ENCODE measurements at places on chromosomes 5 and 9.

GRCh38 chr9:126368020-126368419 lies 41.4 kb downstream of the MVB12B start:
- no peak for DNase-seq

DNA sequence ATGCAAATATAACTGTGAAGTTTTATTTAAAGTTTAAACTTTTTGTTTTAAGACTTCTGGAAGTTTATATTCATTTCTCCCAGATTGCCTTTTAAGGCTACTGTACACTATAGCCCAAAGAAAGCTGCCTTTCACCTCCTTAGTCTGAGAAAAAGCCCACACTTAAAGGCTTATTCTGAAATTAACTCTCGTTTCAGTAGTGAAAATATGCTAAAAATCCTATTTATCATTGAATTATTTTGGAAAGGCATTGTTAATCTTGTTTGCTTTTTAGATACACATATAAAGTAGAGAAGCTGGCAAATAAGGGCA lies 3.3 kb upstream of the PURA start:
- no peak for DNase-seq

- peak; percentile 70 for DNase-seq
Observed at GRCh38 chr5:157312492-157312891, 46.6 kb downstream of the CYFIP2 start.

DNA sequence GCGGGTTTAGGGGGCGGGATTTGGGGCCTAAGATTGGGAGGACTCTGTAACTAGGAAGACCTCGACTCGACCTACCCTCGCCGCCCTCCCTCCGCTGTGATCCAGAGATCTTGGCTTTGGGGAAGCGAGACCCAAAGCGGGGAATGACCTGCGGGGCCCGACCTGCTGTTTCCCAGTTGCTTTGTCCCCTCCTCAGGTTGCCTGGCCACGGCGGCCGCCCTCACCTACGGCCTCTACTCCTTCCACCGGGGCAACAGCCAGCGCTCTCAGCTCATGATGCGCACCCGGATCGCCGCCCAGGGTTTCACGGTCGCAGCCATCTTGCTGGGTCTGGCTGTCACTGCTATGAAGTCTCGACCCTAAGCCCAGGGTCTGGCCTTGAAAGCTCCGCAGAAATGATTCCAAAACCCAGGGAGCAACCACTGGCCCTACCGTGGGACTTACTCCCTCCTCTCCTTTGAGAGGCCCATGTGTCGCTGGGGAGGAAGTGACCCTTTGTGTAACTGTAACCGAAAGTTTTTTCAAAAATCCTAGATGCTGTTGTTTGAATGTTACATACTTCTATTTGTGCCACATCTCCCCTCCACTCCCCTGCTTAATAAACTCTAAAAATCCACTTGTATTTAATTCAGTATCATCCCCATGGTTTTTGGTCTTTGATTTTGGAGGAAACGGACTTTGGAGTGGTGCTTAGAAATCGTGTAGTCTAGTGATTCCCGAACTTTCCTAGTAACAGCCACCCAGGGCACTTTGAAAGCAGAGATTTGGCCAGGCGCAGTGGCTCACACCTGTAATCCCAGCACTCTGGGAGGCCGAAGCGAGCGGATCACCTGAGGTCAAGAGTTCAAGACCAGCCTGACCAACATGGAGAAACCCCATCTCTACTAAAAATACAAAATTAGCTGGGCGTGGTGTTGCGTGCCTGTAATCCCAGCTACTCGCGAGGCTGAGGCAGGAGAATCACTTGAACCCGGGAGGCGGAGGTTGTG lies 878 bp downstream of the HIGD2A start:
- no peak for DNase-seq

- DNase-seq = no peak
Observed at GRCh38 chr5:136629125-136629792, 263.9 kb upstream of the TRPC7 start.

DNA sequence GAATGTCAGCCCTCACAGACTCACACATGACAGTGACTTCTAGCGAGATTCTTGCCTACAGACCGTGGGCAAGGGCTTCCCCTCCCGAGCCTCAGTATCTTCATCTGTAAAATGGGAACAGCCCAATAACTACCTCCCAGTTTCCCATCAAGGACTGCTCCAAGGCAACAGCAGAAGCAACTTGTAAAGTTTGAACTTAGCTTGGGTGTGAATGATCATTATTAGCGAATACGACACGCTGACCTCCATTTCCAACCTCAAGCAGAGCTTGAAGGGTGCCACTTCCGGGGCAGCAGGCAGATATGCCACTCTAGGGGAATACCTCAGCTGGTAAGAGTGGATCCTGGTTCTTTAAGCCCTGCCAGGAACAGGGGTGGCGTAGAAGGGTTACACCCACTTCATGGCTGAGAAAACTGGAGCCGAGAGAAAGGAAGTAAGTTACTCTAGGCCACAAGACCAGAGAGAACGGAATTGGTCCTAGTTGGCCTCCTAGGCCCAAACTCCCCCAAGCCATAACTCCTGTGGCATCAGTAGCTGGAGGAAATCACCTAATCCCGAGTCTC lies 2.0 kb downstream of the RNF44 start:
- DNase-seq = no peak

GRCh38 chr5:154220625-154221024 lies 30.1 kb downstream of the GALNT10 start:
- DNase-seq = peak; percentile 45

GRCh38 chr9:16289639-16290038 lies 580.8 kb downstream of the BNC2 start:
- no peak for DNase-seq

GRCh38 chr5:164062304-164062703 lies 556.9 kb downstream of the MAT2B start:
- DNase-seq = no peak

DNA sequence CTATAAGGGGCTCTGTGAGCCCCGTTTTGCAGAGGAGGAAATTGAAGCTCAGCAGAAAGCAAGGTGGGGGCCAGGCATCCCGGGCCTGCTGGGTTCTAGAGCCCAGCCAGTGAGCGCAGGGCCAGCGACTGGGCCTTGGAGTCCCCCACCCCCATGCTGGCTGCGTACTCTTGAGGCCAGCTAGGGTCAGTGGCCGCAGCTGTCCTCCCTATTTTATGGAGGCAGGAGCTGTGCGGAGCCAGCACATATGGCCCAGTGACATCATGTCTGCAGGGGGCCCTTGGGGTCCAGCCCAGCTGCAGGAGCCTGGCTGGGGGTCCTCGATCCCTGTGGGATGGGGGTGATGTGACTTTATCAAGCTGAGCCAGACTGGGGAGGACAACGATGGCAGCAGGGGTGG lies 71.3 kb downstream of the HMCN2 start:
- no peak for DNase-seq

- DNase-seq = no peak
Observed at GRCh38 chr9:8850914-8851313, 1051.3 kb upstream of the DMAC1 start.

DNA sequence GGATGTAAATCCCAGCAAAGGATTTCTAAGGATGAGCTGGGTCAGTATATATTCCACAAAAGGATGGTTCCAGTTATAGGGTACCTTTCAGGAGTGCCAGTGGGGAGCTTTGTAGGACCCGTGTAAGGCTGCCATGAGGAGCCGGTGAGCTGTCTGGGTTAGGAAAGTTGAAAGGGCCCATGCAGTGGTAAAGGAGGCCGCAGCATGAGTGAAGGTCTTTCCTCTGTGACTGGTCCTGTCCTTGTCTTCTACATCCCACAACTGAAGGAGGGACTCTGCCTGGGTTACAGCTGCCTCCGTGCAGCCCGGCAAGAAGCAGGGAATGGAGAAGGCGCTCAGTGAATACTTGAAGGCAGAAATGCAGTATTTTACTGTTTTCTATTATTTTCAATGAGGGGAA lies 58.9 kb downstream of the HSPA4 start:
- DNase-seq = no peak

DNA sequence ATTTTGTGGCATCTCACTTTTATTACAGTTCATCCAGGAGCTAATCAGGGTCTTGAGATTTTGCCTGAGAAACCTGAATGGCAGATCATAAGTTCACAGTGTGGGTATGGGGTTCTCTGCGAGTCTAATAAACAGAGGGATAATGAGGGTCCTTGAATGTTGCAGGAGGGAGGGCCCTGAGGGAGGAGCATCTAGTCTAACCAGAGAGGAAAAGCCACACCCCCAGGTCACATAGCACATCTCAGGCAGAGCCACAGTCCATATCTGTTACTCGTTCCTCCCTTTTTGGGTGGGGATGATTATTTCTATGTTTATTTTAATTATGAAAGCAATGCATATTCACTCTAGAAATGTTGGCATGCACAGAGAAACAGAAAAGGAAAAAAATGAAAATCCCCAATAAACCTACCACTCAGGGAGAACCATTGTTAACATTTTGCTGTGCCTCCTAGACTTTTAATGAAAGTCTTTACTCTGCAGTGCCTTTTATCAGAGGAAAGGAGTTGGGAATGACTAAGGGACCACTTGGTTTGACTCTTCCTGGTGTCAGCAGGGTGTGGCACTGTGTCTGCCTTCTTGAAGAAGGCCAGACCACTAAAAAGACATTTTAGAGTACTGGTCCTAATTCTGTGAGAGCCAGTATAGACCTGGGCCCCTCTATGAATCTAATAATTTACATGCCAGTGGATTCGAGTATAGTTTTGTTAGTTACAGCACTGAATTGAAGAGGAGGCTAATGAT lies 2.8 kb downstream of the GALNT12 start:
- no peak for DNase-seq

GRCh38 chr5:169152453-169152852 lies 148.5 kb downstream of the SLIT3 start:
- DNase-seq = no peak

GRCh38 chr9:37293664-37294524 lies 128.6 kb upstream of the GRHPR start:
- DNase-seq = peak; percentile 62

GRCh38 chr5:163727028-163727427 lies 221.6 kb downstream of the MAT2B start:
- DNase-seq = no peak

DNA sequence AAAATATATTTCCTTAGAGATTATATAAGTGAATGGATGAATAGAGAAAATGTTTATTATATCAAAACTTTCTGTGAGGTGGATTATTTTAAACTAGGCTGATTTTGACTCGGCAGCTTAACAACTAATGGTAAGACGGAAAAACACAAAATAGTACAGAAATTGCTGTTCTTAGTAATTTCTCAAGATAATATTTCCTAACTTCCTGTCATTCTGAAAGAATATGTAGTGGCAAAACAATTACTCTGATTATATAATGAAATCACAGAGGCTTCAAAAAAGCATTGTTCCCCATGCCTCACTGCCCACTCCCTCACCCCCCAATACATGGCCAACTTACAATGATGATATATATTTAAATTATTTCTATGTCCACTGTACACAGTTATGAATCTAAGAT lies 85.4 kb downstream of the YTHDC2 start:
- DNase-seq = no peak

GRCh38 chr9:76394960-76395252 lies 680 bp upstream of the RFK start:
- DNase-seq = no peak

DNA sequence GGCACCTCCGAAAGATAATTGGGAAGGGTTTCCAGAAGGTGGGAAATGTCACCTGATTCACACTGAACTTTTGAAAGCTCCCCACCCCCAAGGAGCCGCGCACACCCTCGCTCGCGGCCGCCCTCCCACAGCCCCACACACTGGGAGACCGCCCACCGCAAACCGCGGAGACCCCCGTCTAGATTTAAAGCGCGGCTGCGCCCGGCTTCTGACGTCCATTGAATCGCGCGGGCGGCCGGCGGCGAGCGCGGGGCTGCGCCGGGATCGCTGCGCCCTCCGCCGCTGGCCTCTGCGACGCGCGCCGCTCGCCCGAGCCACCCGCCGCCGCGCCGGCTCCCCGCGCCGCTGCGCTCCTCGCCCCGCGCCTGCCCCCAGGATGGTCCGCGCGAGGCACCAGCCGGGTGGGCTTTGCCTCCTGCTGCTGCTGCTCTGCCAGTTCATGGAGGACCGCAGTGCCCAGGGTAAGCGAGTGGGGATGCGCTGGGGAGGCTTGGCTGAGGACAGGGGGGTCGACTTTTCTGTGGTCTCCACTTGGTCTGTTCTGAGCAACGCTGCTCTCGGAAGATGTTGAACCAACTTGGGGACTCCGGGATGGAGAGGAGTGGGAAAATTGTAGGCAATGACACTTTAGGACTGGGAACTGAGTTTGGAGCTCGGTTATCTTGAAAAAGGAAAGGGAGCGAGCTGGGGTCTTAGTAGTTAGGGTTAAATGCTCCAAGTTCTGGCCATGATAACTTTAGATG lies at the start of gene FST:
FST (plus strand) TSS at position 214 of the 743 bp plus-strand sequence; CDS start at position 377, 163 bp downstream.
- no peak for DNase-seq

DNA sequence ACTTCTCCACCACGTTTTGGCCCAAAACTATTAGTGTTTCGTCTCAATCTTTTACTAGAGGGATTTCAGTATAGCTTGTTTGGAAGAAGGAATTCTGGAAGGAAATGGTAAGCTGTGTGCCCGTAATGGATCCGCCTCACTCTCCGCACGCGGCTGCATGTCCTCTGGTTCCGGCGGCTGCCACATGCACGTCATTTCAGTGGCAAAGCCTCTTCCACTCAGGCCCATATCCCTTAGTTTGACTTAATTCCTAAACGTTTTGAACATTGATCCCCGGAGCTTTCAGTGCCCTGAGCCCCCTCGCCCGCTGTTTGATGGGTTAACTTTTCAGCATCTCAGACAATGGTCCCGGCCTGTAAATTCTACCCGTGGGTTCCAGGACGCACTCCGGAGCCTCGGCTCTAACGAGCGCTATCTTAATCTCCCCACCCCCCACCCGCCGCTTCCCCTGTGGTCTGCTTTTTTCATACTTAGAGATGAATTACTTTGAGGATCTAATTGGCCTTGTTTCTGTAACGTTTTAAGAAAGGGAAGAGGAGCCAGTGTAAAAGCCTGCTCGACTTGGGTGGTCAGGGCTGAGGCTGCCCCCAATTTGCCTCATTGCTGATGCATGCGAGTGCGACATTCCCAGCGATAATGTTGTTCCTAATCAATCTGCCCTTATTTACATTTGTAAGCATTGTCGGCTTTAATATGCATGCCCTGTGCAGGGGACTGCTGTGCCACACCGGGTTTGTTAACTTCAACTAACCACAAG lies 4.6 kb downstream of the PTCH1 start:
- no peak for DNase-seq

DNA sequence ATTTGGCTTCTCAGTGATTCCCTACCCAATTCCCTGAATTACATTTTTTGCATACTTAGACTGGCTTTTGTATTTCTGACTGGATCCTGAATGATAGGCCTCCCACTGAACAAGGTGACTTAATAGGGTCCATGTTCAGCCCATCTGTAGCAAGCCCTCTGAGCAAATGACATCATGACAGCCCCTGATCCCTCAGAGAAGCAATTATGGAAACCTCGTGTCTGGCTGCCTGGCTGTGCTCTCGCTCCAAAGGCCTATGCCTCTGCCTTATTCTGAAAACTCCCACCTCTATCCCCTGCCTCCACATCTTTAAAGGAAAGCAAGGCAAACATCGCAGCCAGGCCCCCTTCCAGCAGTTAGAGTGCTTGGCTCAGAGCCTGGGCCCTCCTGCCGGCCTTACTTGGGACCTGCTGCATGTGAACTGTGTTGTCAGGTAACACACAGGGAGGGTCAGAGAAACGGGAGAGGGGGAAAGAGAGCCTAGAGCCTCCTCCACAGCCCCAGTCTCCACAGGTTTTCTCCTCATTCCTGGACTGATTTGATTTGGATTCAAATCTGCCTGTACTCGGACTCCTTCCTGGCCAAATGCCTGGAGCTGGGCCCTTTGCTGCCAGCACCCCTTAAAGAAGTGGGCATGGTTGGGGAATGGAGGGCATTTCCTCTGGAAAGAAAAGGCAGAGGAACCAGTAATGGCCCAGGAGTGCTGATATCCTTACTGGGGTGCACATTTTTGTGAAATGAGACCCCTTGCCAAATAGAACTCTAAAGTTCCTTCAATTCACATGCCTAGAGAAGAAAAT lies 3.8 kb downstream of the DCANP1 start:
- peak; percentile 27 for DNase-seq

Data from fibroblast of skin of right quadriceps (primary cell).